Panc1 (cell line): ENCODE measurements at places on chromosomes 1 and 21. TPM values are rescaled to one million over a fixed set of nuclear protein-coding genes. Genes with fewer than 3 reads are reported as not detected.

Gene MKNK1
- 40.1 TPM for total RNA-seq

- DNase-seq, result no peak
These were observed 78.7 kb upstream of the TINAGL1 start for GRCh38 chr1:31497601-31498000.

- no peak for DNase-seq
These were observed 18.1 kb downstream of the KNCN start for GRCh38 chr1:46533179-46533864.

DNA sequence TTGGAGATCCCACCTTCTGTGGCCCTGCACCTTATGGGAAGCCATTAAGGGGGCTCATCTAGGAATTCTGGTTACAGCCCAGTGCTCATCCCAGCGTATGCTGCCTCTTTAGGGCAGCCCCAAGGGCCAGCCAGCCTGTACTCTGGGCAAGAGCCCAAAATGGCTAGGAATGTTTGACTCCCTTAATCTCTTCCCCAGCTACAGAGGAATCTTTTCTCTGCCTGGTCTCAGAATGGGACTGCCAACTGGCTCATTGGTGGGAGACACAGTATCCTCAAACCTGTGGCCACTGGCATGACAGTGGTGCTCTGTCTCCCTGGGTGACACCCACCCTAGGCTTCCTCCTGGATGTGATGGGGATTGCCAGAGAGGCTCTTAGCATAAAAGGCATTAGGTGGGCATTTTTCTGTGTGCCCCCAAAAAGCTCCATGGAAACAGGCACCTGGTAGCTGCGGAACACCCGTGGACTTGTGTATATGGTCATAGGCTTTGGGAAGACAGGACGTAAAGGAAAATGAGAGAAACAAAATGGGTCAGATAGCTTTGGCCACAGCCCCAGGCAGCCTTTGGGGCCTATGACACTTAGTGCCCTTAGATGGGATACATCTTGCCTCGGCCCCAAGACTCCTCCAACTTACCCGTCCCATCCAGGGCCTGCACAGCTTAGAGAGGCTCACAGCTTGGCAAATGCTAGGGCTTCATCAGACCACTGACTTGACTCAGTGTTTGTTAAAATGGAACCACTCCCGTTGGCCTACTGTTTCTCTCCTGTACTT, 6.9 kb downstream of the TMEM81 start:
- no peak for DNase-seq

DNA sequence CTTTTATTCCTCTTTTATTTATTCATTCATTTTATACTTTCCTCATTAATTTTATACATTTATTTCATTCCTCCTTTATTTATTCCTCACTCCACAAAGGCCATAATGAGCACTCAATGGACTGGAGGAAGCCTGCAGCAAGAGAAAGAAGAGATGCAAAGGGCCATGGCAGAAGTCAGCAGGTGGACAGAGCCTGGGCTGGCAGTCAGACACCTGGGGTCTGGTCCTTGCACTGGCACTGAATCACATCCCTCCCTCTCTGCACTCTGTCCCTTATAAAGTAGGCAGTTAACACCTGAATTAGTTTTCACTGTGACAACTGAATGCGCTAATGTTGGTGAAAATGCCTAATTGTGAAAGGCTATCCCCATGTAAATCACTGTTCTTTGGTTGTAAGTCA, 38.6 kb downstream of the FAM78B start:
- no peak for DNase-seq

DNA sequence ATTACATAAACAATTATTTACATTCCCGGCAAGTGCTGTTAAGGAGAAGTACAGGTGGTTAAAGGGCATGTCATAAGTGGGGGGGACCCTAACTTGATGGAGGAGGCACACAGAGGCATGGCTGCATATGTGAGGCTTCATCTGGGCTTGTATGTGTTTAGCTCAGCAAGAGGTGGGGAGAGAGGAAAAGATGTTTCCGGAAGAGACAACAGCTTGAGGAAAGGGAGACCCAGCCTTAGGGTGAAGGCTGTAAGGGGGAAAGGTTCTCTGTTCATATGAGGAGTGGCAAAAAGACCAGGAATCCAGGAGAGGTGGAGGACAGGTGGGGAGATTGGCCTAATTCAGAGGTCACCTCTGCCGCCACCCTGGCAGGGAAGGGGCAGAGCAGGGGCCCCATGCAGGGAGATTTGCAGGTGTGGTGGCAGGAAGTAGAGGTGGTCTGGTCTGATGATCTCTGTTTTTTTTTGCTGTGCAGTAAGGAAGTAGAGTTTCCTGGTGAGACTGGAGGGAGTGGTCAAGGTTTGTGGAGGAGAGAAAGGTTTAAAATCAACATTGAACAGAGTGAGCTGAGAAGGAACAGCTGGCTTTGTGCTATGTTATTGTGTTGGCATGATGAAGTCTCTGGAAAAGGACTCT, 9.0 kb downstream of the TRAF5 start:
- no peak for DNase-seq
